ENCODE measurements at places on chromosomes 1 and 21.

- peak; percentile 22 for DNase-seq
Measured at GRCh38 chr1:44571712-44572571, 102.3 kb downstream of the TMEM53 start.

DNA sequence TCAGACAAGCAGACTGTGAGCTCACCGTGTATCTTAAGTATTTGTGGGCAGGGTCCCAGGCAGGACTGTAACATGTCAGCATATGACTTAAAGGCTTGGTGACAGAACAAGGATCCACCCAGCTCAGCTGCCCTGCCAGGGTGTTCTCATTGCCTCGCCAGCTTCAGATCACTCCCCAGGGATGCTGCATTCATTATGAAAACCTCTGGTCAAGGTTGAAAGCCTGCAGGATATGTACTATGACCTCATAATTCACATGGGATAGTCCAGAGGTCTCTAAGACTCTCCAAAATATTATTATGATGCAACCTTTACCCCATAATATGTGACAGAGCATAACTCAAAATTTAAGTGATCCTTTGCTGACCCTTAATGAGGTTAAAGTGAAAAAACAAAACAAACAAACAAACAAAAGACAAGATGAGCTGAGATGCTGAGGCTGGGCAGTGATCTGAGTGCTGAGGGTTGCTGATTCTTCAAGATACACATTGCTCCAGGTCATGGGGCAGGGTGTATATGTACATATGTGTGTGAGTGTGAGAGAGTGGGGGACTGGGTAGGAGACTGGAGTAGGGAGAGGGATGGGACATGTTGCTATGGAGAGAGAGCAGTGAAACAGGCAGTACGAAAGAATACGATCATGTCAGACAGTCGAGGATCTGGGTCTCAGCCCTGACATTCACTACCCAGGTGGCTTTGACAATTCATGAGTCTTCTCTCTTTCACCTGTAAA, 98.8 kb upstream of the DUSP10 start:
- DNase-seq: no peak

DNA sequence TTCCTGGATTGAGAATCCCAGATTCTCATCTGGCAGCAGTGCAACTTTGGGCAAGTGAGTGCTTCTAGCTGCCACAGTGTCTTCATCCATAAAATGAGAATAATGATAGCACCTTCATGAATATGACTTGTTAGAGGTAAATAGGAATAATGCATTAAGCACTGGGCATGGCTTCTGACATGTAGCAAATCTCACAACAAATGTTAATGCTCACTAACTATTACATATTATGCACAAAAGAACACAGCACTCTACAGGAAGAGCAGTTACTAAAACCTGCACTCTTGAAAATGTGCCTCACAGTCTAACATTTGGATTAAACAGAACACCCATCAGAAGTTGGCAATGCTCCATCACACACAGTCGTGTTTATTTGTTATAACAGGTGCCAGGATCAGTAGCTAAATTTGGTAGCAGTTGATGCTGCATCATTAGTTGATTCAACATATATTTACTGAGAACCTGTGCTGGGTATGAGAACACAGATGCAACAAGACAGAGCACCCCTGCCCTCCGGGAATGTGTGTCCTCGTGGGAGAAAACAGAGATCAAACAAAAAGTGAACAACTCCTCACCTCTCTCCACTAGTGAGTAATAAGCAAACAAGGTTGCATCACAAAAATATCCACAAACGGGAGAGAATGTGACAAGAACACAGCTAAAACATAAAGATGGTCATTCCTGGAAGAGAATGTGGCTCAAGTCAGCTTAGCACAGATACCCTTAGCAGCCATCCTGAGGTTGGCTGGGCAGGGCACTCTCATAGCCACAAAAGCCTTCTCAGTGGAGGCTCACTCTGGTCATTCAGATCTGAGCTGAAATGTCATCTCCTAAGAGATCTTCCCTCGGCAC, 26.2 kb upstream of the LBR start:
- DNase-seq: peak; percentile 68

GRCh38 chr1:88462488-88463261, 221.4 kb upstream of the PKN2 start:
- DNase-seq: no peak

- no peak for DNase-seq
Measured at GRCh38 chr1:195898924-195899323, 709.3 kb downstream of the KCNT2 start.

- no peak for DNase-seq
Measured at GRCh38 chr1:193929374-193930033, 743.1 kb upstream of the B3GALT2 start.

All from NCI-H2029 (cell line).